ENCODE measurements at places on chromosomes 2 and 18.

GRCh38 chr2:144470816-144471215, 49.1 kb downstream of the ZEB2 start:
- DNase-seq: no peak

DNA sequence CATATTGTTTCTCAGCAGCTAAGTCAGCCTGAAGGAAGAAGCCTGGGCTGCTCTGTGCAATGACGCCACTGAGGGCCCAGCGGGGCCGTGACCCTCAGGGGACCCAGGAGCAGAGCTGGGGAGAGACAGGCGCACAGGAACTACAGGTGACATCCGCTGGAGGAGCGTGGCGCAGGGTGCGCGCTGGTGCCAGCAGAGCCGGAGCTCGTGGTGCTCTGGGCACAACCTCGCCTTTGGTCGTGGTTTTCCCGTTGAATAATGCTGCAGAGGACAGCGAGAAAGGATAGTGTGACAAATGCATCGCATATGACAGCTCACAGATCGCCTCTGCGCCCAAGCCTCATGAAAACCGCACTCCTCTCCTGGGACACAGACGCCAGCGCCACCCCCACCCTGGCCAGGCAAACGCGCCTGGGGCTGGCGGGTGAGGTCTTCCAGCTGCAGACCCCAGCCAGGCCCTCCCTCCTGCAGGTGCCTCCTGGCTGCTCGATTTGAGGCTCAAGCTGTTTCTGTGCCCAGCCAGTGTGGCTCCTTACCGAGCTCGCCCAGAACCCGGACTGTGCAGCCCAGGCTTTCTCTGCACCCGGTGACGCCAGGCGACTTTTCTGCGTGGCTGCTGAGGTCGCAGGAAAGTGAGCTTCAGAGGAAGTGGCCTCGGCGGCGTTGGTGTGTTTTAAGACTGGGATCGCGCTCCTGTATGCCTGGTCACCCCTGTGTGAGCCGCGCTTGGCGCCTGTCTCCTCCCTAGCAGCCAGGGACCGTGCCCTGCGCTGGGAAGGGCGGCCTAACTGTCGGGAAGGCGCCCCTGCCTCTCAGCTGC, 583.1 kb upstream of the HS6ST1 start:
- DNase-seq: no peak

- DNase-seq: no peak
Observed at GRCh38 chr2:4134551-4135550, 431.5 kb downstream of the DCDC2C start.

- no peak for DNase-seq
Observed at GRCh38 chr2:134466141-134466540, 212.3 kb downstream of the MGAT5 start.

GRCh38 chr2:191631754-191632153, 46.2 kb upstream of the NABP1 start:
- no peak for DNase-seq

DNA sequence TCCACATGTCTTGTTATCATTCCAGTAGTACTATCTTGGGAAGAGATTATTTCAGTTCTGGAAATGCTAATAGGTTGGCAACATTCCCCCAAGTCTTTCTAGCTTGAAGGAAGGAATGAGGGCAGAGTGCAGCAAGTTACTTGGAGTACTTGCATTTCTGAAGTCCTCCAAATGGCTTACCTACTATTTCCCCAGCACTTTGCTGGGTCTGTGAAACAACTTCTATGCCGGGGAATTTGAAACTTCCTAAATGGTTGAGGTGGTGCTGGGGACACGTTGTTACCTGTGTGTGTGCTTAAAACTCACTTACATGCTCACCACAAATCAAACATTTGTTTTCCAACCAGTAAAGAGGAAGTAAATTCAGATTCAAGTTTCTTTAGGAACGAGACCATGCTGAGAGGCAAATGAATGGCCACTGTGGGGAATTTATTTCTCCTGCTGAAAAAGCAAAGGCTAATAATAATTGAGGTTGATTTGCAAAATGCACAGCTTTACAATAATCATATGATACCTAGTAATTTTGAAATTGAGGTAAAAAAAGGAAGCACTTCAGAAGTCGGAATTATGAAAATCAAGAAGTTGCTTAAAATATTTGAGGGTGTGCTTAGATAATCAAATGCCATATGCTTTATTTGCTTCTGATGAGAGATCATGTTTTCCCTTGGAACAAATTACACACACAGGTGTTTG, 1167.7 kb upstream of the ZEB2 start:
- DNase-seq: no peak

DNA sequence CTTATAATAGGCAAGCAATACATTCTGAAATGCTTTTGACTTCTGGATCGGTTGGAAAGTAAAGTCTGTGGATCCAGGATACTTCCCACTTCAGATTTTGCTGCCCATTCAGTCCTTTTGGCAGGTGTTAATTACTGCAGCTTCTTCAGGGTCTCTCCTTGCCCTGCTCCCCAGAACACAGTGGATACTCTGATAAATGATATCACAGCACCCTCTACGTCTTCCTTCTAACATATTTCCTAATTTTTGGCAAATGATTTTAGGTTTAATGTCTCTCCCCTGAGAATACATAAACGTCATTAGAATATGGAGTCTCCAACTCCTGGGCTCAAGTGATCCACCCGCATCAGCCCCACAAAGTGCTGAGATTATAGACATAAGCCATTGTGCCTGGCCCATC, 249.8 kb downstream of the NYAP2 start:
- DNase-seq: no peak

GRCh38 chr2:120606931-120607330, 128.7 kb upstream of the GLI2 start:
- peak; percentile 74 for DNase-seq

DNA sequence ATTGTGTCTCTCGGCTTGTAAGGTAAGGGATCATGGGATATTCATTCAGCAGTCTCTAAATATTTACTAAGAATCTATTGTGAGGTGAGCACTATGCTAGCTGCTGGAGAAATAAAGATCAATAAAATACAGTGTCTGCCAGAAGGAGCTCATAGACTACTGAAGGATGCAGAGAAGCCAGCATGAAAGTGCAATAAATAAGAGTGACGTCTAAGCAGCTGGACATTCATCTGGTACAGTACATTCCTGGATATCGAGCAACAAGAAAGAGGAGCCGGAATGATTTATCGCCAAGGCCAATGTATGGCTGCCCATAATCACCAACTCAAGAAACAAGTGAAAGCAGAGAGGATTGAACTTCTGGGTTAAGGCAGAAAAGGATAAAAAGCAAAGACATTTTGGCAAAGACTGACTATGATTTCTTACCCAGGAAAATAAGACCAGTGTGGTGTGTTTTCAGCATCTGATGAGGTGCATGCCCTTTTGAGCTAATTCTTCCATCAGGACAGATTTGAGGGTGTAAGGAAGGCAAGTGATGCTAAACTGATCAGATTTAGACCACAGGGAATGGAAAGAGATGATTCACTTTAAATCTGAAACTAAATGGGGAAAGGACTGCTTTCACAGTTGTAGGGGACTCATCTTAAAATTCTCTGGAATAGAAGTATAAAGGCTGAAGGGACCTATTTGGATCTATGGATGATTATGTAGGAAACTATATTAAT, 18.7 kb upstream of the LMAN1 start:
- DNase-seq: no peak

GRCh38 chr2:239184179-239184578, 216.6 kb downstream of the HDAC4 start:
- DNase-seq: peak; percentile 24

DNA sequence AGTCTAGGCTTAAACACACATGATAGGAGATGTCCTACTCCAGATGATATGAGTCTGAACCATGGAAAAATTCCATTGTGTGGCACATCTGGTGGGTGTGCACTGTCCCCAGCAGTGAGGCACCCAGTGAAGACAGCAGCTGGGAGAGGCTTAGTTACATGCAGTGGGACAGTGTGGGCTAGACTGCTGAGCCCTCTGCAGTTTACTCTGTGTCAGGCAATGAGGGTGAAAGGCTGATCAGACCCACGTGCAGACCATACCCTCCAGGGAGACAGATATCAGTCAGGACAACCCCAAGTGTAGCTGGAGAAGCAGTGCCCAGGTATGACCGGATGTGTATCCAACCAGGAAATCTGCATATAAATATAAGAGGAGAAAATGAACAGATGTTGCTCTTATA, 13.4 kb downstream of the IL37 start:
- no peak for DNase-seq

DNA sequence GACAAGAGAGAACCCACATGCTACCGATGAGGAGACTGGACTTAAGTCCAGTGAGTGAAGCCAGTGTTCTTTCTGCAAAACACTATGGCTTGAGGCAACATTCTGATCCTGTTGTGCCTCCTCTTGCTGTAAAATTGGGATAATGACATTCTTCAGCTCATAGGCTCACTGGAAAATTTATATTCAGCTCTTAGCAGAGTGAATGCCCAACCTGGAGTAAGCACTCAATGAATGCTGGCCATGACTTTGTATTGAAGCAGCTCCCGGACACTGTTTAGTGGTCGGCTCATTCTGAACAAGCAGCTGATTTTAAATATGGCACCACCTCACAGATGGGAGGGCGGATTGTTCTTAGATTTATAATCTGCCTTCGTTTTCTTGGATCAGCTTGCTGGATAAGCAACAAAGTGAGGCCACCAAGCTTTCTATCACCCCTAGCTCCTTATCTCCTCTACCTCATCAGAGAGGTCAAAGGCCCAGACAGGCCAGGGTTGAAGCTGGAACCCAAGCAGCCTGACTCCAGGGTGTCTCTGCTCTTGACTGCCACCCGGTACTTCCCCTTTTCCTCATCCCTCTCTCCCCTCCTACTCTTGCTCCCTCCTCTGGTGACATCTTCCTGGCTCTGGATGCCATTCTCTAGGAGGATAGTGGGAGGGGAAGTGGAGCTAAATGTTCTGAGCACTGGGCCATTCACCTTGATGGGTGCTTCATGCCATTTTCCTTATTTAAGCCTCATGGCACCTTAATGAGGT, 11.5 kb downstream of the SLC9A4 start:
- DNase-seq: no peak

GRCh38 chr18:80157708-80158343, 48.8 kb downstream of the ADNP2 start:
- DNase-seq: peak; percentile 92

DNA sequence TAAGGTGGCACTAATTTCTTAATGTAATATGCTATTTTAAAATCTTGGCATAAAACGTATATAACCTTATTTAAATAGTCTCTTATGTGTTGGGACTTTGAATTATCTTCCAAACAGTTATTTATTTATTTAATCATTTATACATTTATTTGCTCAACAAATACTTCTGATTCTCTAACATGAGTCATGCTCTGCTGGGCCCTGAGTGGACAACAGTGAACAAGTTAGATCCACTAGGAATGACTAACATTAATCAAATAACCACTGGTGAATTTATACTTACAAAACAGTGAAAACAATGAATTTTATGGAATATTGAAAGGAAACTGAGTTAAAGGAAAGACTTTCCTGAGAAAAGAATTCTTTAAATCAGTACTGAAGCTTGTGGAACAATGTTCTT, 1257.2 kb upstream of the CHAC2 start:
- no peak for DNase-seq

DNA sequence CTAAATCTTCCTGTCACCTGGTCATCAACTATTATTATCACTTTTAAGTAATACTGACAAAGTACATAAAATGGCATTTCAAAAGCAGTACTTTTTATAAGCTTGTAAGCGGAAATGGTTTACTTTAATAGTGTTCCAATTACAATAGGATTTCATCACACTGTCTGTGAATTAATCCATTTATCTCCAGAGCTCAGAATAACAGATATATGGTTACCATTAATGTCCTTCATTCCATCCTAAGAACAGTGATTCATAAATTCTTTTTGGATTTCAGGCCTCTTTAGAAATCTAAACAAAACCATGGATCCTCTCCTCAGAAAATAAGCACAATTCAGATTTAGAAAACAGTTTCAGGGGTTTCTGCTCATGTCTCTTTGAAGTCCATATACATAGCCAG, 68.4 kb downstream of the PID1 start:
- no peak for DNase-seq

GRCh38 chr2:210376694-210377093, 61.7 kb upstream of the MYL1 start:
- DNase-seq: no peak

GRCh38 chr2:31429759-31430438, 15.4 kb upstream of the XDH start:
- DNase-seq: no peak

GRCh38 chr2:28594000-28594331, 98.1 kb downstream of the PLB1 start:
- DNase-seq: no peak

DNA sequence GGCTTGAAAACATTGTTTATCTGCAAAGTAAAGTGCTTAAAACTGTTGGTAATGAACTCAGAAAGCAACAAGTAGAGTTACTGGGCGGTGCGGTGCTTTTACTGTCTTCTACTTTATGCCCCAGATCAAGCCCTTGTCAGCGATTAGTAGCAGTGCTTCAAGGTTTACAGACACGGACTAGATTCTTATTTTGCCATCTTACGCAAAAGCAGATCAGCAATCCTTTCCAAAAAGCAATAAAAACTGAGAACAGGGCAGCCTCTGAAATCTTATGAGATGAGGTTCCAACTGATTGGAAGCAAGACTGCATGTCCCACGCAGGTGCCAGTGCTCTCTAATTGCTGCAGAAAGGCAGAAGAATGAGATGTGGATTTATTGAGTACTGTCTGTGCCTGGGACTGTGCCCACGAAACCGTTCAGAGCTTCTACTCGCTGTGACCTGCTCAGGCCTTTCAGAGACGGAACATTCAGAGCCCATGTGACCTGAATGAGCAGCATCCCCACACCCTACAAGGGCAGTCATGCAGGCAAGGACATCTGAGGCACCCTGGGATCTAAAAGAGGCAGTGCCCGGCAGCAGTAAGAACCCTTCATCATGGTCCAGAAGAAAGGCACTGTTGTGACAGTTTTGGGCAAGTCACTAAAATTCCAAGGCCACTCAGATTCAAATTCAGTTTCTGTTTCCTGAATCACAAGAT, 15.7 kb downstream of the COL4A3 start:
- DNase-seq: peak; percentile 33

GRCh38 chr2:184481865-184482264, 116.5 kb upstream of the ZNF804A start:
- DNase-seq: no peak

DNA sequence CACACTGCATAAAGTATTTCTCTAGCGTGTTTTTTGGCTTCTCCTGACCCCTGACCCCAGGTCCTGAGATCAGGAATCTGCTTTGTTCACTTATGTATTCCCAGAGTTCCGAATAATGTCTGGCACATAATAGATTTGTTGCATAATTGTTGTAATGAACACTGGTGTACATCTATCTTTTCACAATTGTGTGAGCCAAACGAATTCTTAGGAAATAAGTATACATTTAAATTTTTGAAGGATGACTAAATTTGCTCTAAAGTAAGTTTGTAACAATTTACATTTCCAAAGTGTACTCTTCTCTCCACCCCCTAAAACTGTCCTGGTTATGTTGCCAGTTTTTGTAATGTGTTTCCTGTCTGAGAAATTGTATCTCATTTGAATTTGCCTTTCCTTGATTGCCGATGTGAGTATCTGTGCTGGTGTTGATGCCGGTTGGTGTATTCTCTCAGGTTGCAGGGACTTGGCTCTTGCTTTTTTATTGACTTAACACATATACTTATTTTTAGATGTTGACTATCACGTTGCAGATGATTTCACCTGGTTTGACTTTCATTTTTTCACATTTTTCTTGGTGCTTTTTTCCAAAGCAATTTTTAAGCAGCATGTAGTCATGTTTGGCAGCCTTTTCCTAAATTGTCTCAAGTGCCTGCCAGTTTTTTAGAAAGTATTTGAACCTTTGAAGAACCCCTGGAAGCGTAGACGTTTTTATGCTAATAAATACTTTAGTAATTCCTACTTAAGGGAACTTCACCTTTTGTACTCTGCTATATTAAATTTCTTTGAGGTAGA, 16.1 kb upstream of the FARP2 start:
- DNase-seq: no peak

Data from right cardiac atrium (tissue), 5 donors.